HL-60 (cell line): ENCODE measurements at places on chromosomes 4 and X.

DNA sequence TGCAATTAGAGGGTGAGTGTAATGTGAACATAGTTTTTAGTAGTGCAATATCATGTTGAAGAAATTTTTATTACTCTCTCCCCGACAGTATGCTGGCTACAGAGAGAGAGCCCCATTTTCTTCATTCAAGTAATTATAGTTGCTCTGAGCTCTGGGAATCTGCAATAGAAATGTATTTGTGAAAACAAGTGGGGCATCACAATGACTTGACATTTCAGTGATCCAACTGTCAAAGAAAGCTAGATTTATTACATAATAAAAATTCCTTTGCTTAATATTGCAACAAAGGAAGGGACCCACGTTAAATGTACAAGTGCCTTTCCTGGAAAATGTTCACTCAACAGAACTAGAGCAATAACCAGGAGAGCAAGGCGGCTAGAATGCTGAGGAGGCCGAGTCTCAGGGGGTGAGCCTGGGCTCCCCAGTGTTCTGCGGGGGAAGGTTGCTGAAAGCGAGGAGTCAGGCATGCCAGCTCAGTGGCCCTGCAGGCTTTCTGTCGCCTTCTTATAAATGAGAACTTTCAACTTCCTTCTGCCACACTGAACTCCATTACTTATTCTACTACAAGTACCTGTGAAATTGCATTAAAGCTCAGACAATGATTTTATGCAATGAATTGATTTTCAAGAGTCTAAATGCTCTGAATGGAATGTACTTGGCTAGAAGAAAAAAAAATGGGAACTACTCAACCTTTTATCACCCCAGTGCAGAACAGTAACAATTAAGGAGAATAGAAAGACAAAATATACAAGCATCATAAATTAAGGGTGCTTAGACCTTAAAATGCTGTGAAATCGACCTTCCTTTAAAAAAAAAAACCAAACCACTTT is 476.4 kb downstream of the AFF2 start:
- DNase-seq = no peak

DNA sequence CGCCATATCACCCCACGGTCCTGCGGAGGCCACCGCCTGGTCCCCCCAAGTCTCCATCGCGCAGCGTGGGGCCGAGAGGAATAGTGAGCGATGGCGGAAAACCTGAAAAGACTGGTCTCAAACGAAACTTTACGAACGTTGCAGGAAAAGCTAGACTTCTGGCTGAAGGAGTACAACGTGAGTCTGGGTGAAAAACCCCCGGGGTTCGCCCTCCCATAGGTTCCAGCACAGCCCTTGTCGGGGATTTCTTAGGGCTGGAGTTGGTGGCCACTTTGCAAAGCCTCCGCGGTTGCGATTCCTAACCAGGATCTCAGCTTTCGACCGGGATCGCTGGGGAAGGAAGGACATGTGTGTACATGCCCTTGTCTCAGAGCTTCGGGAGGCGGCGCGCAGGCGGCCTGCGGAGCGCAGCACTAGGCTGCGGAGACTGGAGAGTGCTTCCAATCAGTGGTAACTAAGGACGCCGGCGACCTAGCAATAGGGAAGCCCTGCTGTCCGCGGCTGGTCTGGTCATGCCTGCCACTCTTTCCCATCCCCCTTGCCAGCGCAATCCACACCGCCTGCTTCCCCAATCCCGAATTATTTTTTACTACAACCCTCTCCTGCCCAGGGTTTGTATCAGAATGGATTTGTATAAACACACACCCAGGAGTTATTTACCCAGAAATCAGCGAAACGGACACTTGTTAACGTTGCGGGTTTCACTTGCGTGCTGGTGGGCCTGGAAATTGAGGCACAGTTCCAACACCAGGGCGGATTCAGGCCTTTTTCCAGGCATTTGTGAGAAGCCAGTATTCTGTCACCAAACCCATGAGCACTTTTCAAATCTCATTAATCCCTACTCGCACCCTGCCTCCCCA is 741 bp downstream of the SPATA18 start:
- DNase-seq = peak; percentile 42

GRCh38 chr4:2931512-2932301 is 31.5 kb downstream of the NOP14 start:
- DNase-seq = peak; percentile 86

GRCh38 chrX:38845426-38845825 is 44.2 kb downstream of the MID1IP1 start:
- no peak for DNase-seq

- DNase-seq = no peak
Observed at GRCh38 chrX:52422884-52423283, 54.1 kb downstream of the XAGE2 start.

- no peak for DNase-seq
Observed at GRCh38 chrX:140510306-140510676, 5.4 kb upstream of the SOX3 start.

DNA sequence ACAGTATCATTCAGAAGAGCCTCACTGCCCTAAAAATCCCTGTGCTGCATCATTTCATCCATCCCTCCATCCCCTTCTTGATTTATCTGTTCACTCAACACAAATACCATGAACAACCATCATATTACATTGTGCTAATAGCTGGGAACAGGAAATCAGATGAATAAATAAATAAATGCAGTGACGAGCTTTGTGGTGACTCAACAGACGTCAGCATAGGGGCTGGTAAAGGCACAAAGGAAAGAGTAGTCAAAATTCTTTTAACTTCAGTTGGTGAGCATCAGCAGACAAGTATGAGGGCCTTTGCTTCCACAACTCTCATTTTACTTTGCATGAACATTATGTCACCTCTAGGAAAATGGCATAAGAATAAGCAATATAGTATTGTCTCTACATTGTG is 65.5 kb downstream of the EDNRA start:
- DNase-seq = no peak

- peak; percentile 11 for DNase-seq
Observed at GRCh38 chrX:67892401-67892800, 348.6 kb downstream of the AR start.

- no peak for DNase-seq
Observed at GRCh38 chr4:174600391-174600790, 78.1 kb upstream of the HPGD start.
